ENCODE measurements at places on chromosomes 7 and 10.
A peak's percentile ranks its signal among the peaks of the same experiment; 100 is the strongest.

GRCh38 chr7:129437190-129437589, 3.0 kb downstream of the STRIP2 start:
- no peak for DNase-seq

- DNase-seq: no peak
Observed at GRCh38 chr7:70720191-70720873, 411.6 kb upstream of the GALNT17 start.

DNA sequence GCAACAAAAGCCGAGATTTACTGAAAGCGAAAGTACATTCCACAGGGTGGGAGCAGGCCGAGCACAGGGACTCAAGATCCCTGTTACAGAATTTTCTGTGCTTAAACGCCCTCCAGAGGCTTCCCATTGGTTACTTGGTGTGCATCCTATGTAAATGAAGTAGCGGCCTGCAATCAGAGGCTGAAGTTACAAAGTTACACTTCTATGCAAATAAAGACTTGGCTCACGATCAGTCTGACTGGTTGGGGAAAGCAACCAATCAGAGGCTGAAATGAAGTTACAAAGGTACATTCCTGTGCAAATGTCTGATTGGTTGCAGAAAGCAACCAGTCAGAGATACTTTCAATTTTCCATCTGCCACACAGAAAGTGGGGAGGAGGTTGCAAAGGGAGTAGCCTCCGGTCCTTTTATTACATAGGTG, 4.1 kb downstream of the ACBD7 start:
- peak; percentile 11 for DNase-seq

GRCh38 chr7:21352540-21353387, 75.1 kb upstream of the SP4 start:
- DNase-seq: no peak

DNA sequence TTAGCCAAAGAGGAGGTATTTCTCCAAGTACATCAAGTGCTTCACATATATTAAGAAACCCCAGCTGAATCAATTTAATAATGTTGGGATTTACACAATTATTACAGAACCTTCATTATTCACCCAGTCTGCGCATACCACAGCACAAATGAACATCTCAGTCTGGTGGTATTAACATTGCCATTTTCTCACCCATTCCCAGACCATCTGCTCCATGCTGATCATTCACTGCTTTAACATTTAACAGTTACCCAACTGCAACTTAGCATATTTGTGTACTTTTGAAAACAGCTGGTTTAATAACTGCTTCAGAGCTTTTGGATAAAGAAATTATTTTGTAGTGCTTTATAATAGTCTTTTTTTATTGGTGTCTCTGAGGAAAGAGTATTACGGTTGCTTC, 1072.1 kb downstream of the NXPH1 start:
- no peak for DNase-seq

DNA sequence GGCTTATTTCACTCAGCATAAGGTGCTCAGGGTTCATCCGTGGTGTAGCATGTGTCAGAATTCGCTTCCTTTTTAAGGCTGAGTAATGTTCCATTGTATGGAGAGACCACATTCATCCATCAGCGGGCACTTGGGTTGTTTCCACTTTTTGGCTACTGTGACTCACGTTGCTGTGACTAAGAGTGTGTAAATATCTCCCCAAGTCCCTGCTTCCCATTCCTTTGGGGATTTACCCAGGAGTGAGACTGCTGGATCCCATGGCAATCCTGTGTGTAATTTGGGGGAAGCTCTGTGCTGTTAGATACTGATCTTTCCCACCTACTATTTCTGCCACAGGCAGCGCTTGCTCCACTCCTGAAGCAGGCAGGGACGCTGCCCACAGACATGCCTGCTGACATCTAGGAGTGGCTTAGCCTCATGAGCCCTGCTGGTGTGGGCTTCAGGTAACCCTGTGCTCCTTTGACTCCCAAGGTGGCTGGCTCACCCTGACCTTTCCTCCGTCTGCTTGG, 346.0 kb downstream of the FRMD4A start:
- DNase-seq: no peak

DNA sequence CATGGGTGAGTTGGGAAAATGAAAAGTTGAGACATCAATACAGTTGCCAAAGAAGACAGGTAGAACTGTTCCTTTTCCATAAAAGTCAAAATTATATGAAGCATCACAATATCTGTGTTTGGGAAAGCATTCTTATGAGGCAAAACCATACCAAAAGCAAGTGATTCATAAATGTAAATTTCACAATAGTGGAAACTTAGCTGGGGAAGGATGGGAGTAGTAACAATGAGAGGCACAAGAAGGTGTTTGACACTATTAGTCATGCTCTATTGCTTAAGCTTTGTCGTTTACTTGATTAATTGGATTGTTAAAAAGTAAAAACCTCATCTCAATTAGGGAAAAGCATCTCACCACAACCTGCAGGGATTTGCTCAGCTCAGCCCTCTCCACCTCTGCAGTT, 240.2 kb downstream of the C7orf25 start:
- no peak for DNase-seq

DNA sequence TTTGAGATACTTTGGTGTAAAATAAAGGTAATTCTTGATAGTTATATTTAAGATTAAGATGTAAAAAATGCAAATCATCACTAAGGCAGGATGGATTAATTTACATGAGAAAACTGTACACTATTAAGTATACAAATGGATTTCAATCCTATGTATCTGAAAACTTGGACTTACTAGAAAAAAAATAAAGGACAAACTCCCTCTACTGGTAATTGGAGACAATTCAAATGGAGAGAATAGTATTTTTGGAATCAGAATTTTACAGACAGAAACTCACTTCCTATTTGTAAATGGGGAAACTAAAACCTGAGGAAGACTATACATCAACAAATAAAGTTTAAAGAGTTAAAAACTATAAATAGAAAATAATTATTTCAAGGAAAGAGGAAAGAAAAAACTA, 62.6 kb downstream of the CUL2 start:
- DNase-seq: no peak

GRCh38 chr7:130134106-130134636, 63.8 kb downstream of the KLHDC10 start:
- no peak for DNase-seq

DNA sequence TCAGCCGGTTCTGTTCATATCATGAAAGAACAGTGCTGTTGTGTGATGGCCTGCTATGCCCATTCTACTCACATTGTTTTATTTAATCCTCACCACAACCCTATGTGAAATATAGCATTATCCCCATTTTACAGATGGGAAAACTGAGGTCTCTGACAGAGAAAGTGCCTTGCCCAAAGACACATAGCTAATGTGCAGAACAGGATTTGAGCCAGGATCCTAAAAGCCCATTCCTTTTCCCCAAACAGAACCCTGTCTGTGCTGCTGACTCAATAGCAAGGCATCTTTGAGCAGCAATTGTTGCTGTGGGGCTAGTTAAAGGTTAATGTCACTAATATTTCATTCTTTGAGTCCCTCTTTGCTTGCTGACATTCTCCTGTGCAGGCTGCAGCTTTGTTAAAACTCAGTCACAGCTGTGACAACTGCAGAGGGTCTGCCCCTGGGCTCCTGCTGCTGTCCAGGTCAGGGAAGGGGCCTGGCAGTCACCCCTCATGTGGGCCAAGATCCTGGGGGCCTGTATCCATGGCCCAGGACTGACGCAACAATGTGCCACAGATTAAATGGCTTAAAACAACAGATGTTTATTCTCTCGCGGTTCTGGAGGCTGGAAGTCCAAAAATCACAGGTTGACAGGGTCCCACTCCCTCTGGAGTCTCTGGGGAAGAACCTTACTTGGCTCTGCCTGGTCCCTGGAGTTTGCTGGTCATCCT, 40.4 kb downstream of the AFAP1L2 start:
- DNase-seq: no peak

DNA sequence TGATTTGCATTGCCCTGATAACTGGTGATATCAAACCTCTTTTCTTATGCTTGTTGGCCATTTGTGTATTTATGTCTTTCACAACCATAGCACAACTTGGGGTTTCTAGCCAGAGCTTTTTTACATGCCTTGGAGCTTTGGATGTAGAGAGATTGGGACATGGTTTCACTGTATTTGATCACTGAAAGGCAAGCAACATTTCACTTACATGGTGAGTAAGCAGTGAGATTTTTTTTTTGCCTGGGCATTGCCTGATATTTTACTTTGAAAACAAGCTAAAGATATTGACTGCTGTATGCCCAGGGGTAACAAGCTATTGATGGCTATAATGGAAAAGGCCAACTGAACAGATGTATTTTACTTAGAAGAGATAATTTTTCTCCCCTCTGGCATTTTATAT, 259.0 kb downstream of the PHTF2 start:
- DNase-seq: no peak

- DNase-seq: no peak
Observed at GRCh38 chr10:114402871-114403540, 1.3 kb downstream of the AFAP1L2 start.

GRCh38 chr10:52459097-52459496, 145.0 kb downstream of the DKK1 start:
- DNase-seq: no peak

GRCh38 chr10:8275911-8276310, 221.4 kb downstream of the GATA3 start:
- no peak for DNase-seq

DNA sequence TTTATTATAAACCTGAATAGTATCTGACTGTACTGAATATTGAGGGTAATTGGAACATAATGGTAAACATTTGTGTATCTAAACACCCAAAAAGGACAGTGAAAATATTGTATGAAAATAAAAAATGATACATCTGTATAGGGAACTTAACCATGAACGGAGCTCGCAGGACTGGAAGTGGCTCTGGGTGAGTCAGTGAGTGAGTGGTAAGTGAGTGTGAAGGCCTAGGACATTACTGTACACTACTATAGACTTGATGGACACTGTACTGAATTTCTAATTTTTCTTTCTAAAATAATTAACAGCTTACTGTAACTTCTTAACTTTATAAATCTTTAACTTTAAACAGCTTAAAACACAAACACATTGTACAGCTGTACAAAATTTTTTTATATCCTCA, 454.5 kb upstream of the FZD8 start:
- DNase-seq: no peak

- peak; percentile 16 for DNase-seq
Observed at GRCh38 chr7:128783143-128783861, 7.7 kb upstream of the OPN1SW start.

GRCh38 chr10:77175631-77176222, 461.9 kb downstream of the KCNMA1 start:
- no peak for DNase-seq

DNA sequence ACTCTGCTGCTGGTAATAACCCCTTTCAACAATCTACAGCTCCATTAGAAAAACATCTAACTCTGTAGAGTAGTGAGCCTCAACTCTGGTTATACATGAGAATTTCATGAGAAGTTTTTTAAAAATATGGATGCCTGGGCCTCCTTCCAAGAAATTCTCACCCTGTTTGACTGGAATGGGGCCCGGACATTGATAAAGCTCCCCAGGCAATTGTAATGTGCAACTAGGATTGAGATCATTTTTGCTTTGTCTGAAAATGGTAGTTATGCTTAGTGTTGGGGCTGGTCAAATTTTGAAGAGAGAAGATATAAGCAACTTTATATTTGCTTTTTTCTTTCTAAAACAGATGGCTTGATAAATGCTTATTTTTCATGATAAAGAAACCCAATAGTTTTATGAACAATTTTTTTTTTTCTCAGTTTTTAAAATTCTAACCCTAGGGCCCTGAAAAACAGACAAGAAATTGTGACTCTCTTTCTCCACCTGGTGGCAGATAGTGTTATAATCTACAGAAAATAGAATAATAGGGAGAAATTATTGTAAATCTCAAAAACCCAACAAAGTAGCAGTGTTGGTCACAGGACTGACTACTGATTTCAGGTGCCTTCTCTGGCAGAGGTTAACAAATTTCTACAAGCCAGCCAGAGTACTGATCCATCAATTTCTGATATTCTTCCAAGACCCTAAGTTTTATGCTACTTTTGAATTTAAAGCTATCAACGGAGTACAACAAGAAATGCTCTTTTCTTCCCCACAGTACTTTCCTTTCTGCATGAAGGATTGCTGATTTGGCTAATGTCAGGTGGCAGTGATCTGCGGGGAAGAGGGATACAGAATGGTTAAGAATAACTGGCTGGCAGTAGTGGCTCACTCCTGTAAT, 174.8 kb downstream of the DKK1 start:
- no peak for DNase-seq

DNA sequence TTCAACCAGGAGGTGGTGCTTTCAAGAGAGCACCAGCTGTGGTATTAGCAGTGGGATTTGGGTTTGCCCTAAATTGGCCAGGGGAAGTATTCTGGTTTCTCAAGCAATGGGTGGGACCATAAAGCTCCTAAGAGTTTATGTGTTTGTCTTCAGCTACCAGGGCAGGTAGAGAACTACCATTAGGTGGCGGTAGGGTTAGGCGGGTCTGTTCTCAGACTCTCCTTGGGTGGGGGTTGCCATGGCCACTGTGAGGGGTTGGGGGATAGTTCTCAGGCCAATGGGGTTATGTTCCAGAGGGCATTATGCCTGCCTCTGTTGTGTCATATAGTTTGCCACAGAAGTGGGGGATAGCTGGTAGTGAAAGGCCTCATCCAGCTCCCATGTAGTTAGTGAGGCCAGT, 47.7 kb upstream of the BICC1 start:
- no peak for DNase-seq

DNA sequence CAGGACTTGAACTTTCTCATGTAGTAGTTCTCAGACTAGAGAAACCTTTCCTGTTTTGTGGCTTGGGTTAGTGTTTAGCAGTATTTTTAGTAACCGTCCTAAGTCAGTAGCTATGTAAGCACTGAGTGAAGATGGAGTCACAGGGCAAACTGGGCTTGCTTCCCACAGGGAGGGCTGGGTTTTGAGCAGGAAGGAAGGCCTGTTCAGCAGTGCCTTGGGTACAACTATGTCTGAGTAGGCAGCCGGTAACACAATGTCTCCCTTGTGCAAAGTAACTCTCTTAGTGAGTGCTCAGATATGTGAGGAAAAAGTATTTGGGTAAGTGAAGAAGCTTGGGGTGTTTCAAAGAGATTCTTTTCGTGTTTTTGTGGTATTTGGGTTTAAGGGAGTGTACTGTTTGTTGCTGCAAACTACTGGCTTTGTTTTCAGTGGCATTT, 96.4 kb downstream of the CCSER2 start:
- DNase-seq: peak; percentile 90

GRCh38 chr10:90738885-90739284, 119.0 kb downstream of the HTR7 start:
- DNase-seq: no peak

GRCh38 chr10:44908066-44908749, 2.9 kb upstream of the TMEM72 start:
- no peak for DNase-seq

- no peak for DNase-seq
Observed at GRCh38 chr10:7492660-7493046, 81.8 kb upstream of the SFMBT2 start.

Data from hippocampal formation (tissue), 2 donors.